ENCODE measurements at places on chromosomes 7 and 10.

DNA sequence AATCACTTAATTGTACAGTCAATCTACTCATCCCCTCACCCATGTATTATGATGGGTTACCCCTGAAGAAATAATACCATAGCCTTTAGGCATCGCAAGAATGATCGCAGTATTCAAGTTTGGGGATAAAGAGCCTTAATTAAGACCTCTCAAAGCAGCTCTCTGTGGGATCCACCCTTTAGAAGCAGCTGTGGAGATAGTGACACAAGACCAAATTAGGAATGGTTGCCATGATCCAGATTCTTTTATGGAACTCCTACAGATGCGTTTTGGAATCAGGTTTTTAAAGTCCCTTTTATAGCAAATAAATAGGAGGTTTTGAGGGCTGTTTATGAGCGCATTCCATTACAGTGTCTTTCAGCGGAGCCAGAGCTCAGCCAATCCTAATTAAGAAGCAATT lies 12.2 kb downstream of the TES start:
- DNase-seq: no peak

DNA sequence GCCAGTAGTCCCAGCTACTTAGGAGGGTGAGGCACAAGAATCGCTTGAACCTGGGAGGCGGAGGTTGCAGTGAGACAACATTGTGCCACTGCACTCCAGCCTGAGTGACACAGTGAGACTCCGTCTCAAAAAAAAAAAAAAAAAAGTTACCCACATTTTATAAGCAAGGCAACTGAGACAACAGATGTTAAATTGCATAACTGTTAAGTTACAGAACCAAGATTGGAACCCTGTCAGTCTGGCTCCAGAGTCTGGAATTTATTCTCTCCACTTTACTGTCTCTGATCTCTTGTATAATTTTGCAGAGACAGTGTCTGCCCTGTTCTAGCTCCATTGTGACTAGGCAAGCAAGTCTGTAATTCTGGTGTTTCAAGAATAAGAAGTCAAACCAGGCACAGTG lies 6.2 kb upstream of the ITGB1 start:
- DNase-seq: no peak

DNA sequence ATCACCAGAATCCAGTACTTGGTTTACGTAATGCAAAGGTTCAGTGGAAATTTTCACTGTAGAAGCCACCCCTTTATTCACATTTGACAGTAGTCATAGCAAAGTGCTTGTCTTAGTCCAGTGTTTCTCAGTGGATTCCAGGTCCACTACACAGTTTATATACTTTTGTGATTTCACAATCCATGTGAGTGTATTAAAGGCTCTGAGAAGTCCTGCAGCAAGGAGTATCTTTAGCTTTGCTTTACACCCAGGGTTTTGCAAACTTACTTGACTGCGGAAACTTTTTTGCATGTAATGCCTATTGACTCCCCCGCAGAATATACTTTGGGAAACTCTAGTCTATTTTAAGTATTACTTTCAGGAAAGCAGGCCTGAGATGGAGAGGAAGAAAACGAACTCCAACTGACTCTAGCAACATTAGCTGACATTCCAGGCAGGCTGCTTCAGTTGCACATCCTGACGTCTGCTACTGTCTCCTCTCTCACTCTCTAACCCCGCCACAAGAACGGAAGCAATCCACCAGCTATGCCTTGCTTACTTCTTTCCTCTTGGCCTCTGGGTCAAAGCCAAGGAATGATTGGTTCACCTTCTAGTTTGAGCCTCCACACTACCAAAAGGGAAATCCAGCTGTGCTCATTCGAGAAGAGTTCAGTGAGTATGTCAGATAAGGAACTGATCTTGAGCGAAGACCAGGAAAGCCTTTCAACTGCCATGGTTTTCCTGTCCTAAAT lies 6.2 kb downstream of the PLXNA4 start:
- no peak for DNase-seq

DNA sequence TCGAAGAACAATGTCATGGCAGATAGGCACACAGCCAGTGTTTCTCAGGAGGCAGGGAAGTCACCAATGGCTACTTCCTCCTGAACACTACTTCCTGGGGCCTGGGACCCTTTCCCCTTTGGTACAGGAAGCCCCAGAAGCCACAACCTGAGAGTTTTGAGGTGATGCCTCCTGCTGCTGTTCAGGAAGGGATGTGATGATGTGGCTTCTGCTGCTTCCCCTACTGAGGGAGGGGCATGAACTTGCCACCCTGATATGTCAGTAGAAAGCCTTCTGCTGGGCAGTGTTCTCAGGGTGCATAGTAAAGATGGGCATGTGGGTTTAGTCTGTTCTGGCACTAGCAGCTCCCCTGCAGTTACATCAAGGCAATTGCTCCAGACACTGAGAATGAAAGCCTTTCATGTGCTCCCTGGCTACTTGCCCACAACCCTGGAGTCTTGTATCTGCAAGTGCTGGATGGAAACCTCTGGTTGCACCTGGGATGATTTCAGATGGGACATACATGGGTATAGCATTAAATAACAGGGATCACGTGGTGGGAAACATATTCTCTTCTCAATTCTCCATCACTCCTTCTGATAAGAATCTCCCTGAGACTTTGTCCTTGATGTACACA lies 69.3 kb downstream of the ADRA2A start:
- no peak for DNase-seq

GRCh38 chr7:146366938-146367337 lies 250.3 kb downstream of the CNTNAP2 start:
- DNase-seq: no peak

- DNase-seq: no peak
Observed at GRCh38 chr10:14621037-14621436, 153.7 kb downstream of the FAM107B start.

- DNase-seq: no peak
Observed at GRCh38 chr7:151137791-151138152, 29.7 kb downstream of the GBX1 start.

GRCh38 chr10:95767884-95768556 lies 12.1 kb downstream of the ENTPD1 start:
- peak; percentile 6 for DNase-seq

DNA sequence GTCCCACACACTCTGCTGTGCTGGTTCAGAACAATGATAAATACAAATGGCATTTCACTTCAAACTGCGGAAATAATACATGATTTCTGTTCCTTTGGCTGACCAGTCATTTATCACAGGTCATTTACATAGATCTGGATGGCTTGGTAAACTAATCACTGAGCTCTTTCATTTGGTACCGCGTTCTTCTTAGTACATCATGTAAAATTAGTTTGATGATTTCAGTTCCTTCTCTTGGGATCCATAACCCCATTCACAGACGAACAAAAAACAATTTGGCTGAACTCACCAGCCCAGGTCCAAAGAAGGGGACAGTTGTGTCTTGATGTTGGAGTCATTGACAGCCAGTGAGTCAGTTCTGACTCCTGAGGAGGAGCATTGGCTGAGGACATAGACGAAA lies 689.8 kb downstream of the INHBA start:
- DNase-seq: no peak

- DNase-seq: peak; percentile 97
Observed at GRCh38 chr7:101099969-101100781, 14.9 kb downstream of the TRIM56 start.

DNA sequence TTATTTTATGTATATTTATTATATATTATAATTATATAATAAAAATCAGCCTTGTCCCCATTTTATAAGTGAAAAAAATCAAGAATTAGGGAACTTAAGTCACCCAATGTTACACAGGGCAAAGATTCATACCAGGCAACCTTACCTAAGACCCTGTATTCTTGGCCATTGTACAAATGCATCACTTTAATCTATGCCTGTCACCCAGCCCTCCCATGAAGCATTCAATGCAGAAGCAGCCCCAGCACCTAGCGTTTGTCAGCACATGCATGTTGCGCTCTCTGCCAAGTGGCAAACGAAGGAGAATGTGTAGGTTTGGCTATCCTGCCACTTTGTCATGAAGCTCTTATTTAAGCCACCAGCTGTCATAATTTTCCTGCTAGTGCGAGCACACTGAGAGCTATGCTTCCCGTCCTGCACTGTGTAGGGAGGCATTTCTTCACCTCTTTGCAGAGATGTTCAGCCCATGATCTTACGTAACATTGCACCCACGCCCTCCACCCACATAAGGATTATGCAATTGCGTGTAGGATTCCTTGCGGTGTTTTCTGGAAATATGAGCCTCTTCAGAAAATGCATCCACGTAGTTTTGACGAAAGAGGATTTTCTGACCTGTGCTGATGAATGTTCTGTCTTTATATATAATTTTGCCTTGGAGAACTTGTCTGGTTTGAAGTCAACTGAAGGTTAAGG lies 7.7 kb upstream of the COBL start:
- no peak for DNase-seq

GRCh38 chr10:339038-339391 lies 203.8 kb downstream of the ZMYND11 start:
- DNase-seq: peak; percentile 71

- DNase-seq: peak; percentile 71
Observed at GRCh38 chr10:72276421-72277339, 3.0 kb downstream of the DDIT4 start.
